CD4-positive, alpha-beta memory T cell (primary cell): ENCODE measurements at places on chromosomes 1 and 21.

DNA sequence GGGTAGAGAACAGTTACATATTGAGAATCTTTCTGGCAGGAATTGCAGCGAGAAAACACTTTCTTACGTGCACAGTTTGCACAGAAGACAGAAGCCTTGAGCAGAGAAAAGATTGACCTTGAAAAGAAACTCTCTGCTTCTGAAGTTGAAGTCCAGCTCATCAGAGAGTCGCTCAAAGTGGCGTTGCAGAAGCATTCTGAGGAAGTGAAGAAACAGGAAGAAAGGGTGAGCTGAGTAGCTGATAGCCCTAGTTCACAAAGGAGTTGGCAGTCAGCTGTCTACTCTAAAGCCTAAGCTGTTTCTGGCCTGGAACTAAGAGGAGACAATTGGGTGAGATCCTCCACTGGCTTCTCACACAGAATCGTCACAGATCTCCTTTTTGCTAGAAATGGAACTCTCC lies 20.3 kb upstream of the SH3BGRL3 start:
- no peak overlapping the region for H3K27ac ChIP-seq
- no peak overlapping the region for H3K4me3 ChIP-seq
- peaks cover 63% of the 10 kb centered on the region for H3K36me3 ChIP-seq
- no peak for DNase-seq
- H3K4me1 ChIP-seq, result no peaks in the 10 kb centered on the region

- no peaks in the 10 kb centered on the region for H3K27me3 ChIP-seq
- no peak overlapping the region for H3K27ac ChIP-seq
- H3K4me3 ChIP-seq, result no peak overlapping the region
- H3K36me3 ChIP-seq, result no peaks in the 10 kb centered on the region
- no peaks in the 10 kb centered on the region for H3K4me1 ChIP-seq
Observed at GRCh38 chr1:21149430-21149854, 27.3 kb downstream of the EIF4G3 start.

DNA sequence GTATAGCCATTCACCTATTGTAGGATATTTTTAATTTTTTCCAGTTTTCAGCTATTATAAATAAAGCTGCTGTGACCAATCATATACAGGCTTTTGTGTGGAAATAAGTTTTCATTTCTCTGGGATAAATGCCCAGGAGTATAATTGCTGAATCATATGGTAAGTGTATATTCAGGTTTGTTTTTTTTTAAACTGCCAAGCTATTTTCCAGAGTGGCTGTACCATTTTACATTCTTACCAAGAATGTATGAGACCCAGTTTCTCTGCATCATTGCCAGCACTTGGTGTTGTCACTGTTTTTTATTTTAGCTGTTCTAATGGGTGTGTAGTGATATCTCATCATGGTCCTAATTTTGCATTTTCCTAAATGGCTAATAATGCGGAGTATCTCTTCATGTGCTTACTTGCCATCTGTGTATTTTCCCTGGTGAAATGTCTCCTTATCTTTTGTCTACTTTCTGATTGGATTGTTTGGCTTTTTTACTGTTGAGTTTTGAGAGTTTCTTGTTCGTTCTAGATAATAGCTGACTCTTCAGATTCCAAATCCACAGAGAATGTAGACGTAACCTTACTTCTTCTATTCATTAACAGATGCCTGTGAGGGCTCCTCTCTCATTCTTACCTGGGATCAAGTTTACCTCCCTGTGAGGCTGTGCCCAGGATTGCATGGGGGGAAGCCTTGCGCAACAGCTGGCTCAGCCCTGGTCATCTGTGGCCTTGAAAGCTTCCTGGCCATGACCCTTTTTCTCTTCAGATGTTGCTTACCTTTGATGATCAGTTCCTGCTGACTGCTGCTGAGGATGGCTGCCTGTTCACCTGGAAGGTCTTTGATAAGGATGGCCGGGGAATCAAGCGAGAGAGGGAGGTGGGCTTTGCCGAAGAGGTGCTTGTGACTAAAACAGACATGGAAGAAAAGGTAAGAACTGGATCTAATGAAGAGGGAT lies 42.6 kb downstream of the CFAP57 start:
- H3K36me3 ChIP-seq, result no peaks in the 10 kb centered on the region
- no peaks in the 10 kb centered on the region for H3K27me3 ChIP-seq
- H3K4me3 ChIP-seq, result no peak overlapping the region
- no peak overlapping the region for H3K27ac ChIP-seq

GRCh38 chr1:31793086-31793485 lies 22.7 kb downstream of the SPOCD1 start:
- no peak overlapping the region for H3K27ac ChIP-seq
- H3K4me3 ChIP-seq, result no peak overlapping the region
- H3K36me3 ChIP-seq, result no peaks in the 10 kb centered on the region
- peaks cover 3% of the 10 kb centered on the region for H3K27me3 ChIP-seq
- peaks cover 5% of the 10 kb centered on the region for H3K4me1 ChIP-seq
- DNase-seq, result no peak

GRCh38 chr1:241654019-241654418 lies 1.9 kb downstream of the WDR64 start:
- no peaks in the 10 kb centered on the region for H3K4me1 ChIP-seq
- no peak overlapping the region for H3K4me3 ChIP-seq
- H3K36me3 ChIP-seq, result no peaks in the 10 kb centered on the region
- no peak overlapping the region for H3K27ac ChIP-seq

DNA sequence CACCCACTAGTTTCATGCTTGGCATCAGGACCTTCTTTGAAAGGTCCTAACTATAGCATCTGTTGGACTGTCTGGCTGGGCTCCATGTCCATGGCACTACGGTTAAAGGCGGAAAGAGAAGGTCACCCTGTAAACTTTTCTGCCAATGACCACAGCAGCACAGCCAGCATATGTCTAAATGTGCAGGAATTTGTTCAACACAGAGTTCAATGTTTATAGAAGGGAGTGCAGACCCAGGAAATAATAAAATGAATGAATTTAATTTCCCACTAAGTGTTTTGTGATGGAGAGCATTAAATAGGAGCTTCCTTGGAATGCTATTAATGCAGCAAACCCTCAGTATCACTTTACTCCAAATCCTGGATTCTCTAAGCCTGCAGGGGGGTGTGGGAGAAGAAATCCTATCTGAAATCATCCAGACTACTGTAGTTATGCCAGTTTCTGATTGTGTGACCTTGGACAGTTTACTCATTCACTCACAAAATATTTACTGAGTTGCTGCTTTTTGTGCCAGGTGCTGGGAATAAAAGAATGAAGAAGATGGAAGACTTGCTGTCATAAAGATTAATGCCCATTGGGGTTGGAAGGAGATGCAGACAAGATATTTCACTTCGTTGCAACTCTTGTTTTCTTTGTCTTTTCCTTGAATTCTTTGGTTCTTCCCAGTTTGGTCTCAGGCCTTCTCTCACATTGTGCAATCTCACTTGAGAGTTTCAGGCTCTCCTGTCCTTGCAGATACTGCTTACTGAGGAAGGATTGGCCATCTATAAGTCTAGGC lies 195.0 kb downstream of the ROR1 start:
- DNase-seq, result no peak
- no peaks in the 10 kb centered on the region for H3K36me3 ChIP-seq
- no peaks in the 10 kb centered on the region for H3K27me3 ChIP-seq
- H3K4me1 ChIP-seq, result no peaks in the 10 kb centered on the region
- H3K27ac ChIP-seq, result no peak overlapping the region

- no peak overlapping the region for H3K27ac ChIP-seq
- no peaks in the 10 kb centered on the region for H3K36me3 ChIP-seq
- no peaks in the 10 kb centered on the region for H3K4me1 ChIP-seq
- H3K4me3 ChIP-seq, result no peak overlapping the region
Observed at GRCh38 chr1:77170687-77171086, 48.5 kb downstream of the PIGK start.

GRCh38 chr1:8096105-8097011 lies 70.2 kb upstream of the ERRFI1 start:
- no peaks in the 10 kb centered on the region for H3K36me3 ChIP-seq
- no peak overlapping the region for H3K27ac ChIP-seq
- no peak for DNase-seq
- no peaks in the 10 kb centered on the region for H3K27me3 ChIP-seq

DNA sequence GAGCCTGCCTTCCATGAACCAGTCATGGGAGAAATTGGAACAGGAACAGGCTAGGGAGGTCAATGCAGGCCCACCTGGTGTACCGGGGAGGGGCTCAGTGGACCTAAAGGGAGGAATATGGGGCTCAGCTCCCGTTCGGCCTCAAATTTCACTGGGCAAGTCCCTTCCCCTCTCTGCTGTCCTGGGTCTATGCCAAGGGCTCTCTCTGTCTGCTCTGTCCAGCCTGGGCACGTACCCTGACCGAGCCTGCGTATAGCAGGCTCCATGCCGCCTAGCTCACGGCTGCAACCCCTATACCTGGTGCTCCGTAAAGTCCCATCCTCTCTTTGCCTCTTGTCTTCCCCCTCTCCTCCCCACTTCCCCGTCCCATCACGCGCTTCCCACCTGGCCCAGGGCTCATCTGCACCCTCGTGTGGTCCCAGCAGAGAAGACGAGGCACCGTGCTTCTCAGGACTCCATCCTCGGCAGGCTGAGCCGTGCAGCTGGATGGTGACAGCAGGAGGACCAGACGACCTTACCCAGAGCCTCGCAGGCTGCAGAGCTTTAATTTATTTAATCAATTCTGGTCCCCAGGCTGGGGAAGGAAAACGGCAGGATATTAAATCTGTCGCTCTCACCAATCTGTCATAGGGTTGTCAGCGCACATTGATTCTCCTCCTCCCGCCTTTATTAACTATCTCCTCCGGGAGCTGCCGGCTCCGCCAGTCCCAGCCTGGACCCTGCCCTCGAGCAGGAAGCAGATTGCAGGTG lies 25.0 kb upstream of the DISP3 start:
- H3K4me1 ChIP-seq, result peaks cover 5% of the 10 kb centered on the region
- no peak overlapping the region for H3K4me3 ChIP-seq
- H3K27me3 ChIP-seq, result no peaks in the 10 kb centered on the region
- no peak for DNase-seq
- H3K27ac ChIP-seq, result no peak overlapping the region
